ENCODE measurements at places on chromosomes 3 and 15. TPM values are rescaled to one million over a fixed set of nuclear protein-coding genes. Genes with fewer than 3 reads are reported as not detected.

- DNase-seq = no peak
Observed at GRCh38 chr3:191338177-191338488, 7.8 kb upstream of the UTS2B start.

DNA sequence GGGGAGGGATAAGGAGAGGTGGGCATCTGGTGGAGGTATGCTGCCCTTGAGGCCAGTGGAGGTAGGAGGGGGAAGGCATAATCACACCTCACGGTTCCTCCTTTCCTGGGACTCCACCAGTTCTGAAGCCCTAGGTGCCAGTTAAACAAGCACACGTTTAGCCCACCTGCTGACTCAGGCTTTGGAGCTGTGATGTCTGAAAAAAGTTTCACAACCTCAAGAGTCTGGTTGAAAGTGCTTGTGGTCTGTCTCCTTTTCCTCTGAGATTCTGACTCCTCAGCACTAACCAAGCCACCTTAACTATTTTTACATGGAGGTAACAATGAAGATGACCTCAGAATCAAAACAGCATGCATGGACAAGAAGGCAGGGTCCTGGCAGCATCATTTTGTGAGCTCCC lies 23.0 kb downstream of the HPS3 start:
- DNase-seq = peak; percentile 83

DNA sequence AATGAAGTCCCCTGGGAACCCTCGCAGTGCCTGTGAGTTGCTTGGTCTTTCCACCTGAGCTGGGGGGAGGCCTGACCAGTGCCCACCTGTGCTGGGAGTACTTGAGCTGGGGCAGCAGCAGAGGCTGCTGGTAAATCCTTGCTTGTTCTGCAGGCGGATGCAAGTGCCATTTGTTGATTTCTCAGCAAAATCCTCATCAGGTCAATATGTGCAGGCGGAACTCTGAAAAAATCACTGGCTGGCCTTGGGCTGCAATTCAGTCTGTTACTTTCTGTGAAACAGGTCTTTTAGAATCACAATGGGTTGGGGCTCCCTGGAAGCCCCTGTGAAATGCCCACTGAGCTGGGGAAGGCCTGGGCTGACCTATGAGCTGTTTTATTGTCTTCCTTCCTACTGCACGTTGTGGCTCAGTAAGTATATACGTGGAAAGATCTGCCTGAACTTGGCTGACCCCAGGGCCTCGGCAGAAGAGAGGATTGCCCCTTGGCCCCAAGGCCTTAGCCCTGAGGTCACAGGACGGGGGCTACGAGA lies 182.0 kb upstream of the RGMA start:
- no peak for DNase-seq

DNA sequence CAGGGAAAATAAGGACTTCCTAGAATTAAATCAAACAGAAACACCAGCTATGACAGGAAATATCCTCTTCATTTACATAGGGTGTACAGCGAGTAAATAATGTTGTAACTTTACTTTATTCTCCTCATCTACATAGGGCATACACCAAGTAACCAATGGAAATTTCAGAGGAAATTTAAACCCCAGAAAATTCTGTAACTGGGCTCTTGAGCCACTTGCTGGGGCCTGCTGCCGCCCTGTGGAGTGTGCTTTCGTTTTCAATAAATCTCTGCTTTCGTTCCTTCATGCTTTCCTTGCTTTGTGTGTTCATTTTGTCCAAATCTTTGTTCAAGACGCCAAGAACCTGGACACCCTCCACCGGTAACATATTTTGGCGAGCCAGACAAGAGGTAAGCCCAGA lies 990.4 kb upstream of the CADM2 start:
- no peak for DNase-seq

DNA sequence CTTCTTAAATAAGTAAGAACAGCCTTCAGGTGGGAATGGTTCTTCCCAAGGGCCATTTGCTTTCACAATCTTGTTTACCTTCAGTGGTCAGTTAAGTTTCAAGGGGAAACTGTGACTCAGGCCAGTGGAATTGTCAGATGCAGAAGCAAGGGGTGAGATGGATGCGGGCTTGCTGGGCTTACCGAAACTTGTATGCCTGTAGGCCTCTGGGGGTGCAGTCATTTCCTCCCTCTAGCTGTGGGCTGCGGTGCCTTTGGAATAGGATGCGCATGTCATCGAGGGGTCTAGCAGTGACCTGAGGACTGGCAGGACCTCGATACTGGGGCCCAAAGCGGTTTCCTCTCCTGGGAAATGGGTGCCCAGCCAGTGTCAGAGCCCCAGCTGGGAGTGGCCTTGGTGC lies 121.6 kb downstream of the EEFSEC start:
- DNase-seq = peak; percentile 100

DNA sequence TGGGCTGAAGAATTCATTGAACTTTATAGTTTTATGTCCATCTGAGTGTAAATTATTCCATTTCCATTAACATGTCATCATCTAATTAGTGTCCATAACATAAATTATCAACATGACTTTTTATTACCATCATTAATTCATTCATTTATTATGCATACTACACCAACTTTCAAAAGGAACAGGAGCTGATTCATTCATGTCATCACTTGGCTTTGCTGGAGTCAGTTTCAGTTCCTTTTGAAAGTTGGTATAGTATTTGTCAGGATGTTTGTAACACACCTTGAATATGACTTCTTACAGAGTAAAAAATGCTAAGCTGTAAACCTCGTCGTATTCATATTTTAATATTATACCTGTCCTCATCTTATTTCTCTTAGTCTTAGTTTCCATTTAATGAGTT lies 298.0 kb upstream of the RBMS3 start:
- DNase-seq = no peak

DNA sequence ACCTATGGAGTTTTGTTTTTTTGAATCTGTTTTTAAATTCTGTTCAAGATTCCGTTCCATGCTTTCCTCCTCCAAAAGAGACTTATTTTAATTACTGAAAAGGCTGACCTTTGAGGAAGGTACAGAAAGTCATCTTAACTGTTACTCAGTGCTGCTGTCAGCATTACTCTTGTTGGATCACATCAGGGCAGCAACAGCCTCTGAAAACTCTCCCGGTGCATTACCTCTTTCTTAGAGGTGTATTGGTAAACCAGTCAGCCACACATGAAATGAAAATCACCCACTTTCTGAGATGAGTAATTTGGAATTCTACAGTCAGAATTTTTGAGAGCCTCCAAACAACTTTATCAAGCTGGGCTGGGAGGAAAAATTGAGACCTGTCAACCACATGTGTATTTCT lies 88.5 kb upstream of the LIMD1 start:
- DNase-seq = no peak

- no peak for DNase-seq
Observed at GRCh38 chr15:47682661-47683060, 34.6 kb upstream of the SEMA6D start.

The CELSR3 gene
- total RNA-seq = 5.2 TPM

The TTLL13 gene
- not detected for total RNA-seq

The NR2E3 gene
- total RNA-seq = not detected

The NEK10 gene
- 1.4 TPM for total RNA-seq

The ITIH1 gene
- total RNA-seq = not detected
